ENCODE measurements at places on chromosomes 4 and X.

DNA sequence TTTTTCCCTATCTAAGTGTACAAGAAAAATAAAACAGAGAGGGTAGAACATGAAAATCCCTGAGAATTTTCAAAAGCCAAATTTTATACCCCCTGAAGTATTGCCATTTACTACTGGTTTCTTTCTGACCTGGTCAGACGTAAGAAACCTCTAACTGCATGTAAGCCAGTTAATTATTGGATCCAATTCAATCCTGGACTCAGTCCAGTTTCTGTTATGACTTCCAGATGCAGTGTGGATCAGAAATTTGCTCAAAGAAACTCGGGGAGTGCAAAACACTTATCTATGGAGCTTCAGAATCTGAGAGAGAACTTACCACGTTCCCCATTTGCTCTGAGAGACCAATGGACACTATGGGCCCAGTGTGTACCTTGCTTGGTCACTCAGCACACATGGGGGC, 383.5 kb downstream of the KLHL4 start:
- no peak for DNase-seq

DNA sequence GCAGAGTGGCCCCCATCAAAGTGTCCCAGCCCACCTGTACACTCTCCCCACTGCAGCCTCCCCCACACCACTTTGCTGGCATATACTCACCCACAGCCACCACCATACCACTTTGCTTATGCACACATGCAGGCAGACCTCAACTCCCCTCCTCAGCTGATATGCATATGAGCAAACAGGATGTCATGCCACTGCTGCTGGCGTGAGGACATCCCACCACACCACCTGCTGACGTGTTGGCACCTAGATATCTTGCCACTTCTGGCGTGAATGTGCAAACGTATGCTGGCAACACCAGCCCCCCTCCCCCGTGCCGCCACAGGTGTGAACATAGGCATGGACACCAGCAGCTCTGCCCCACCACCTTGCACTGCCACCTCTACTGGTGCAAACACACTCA, 22.4 kb upstream of the MAGEA8 start:
- DNase-seq: no peak

DNA sequence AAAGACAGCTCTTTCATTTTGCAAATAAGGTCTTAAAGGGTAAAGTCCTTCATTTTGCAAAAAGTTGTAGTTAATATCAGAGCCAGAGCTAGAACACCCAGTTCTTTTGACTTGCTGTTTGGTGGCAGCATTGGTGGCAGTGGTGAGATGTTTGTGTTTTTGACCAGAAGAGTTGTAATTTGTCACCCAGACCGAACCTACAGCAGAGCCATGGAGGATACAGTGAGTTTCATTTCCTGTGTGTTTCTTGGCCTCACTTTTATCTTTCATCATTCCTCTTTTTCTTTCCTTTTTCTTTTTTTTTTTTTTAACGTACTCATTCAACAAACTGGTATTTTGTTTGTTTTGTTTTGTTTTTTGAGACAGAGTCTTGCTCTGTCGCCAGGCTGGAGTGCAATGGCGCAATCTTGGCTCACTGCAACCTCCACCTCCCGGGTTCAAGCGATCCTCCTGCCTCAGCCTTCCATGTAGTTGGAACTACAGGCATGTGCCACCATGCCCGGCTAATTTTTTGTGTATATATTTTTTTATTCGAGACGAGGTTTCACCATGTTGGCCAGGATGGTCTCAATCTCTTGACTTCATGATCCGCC, 116.4 kb downstream of the AFF1 start:
- no peak for DNase-seq

- no peak for DNase-seq
Observed at GRCh38 chrX:16770970-16771482, 15.2 kb upstream of the TXLNG start.

- DNase-seq: no peak
Observed at GRCh38 chrX:37824491-37825214, 22.7 kb downstream of the DYNLT3 start.

DNA sequence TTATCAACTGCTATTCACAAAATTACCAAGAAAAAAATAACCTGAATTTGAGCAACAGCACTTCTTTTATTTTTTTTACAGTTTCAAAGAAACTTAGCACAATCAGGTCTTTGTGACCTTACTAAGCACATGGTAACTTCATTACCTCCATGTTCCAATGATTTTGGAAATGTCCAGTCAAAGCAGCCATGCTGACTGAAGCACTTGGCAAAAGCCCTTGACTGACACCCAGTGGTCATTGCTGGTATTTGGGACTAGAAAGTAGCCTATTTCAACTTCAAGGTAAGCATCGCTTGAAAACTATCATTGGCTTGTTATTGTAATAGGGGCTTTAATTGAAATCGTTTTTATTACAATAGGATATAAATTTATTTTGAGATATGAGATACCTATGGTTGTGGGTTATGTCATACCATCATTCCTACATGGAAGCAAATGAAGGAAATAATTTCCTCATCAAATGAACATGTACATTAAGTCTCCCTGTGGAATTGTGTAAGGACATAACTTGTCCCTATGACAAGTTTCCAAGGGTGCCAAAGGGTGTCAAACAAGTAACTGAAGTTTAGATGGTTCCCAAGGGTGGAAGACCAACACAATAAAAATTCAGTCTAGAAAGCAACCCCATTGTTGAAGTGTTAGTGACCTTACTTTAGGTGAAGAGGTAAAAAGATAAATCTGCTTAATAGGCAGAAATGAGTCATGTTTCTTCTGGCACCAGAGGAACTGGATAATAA, 15.2 kb upstream of the ANXA10 start:
- DNase-seq: peak; percentile 25

DNA sequence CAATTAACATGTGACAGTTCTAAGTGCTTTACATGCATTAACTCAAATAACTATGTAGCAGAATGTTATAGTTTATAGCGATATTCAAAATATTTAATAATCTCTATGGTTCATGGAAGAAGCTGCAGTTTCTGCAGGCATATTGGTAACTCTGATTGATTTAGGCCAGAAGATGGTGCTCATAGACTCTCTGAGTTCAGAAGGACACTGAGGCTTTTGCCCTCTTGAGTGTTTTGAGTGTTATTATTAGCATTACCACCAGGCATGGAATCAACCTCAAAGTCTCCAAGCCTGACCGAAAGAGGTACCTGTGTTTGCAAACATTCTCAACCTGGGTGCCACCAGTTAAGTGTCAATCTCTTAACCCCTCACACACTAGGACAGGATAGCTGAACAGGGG, 792.3 kb upstream of the PCDH7 start:
- no peak for DNase-seq
